ENCODE measurements at places on chromosomes 6 and 20.

DNA sequence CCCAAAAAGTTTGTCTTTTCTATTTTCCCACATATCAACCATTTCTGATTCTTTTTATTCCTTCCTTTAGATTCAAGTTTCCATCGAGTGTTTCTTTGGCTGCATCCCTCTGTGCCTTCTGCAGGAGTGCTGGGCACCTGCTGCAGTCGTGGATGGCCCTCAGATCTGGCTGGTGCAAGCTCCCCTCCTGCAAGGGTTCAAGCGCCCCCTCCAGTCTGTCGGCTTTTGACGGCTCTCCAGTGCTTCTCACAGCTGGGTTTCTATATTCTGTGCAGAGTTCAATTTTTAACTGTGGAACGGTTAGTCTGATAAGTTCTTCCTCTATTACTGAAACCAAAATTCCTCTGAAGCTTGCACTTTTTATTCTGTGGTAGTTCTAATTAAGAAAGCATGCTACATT, 132.1 kb downstream of the HUS1B start:
- DNase-seq, result peak; percentile 57

DNA sequence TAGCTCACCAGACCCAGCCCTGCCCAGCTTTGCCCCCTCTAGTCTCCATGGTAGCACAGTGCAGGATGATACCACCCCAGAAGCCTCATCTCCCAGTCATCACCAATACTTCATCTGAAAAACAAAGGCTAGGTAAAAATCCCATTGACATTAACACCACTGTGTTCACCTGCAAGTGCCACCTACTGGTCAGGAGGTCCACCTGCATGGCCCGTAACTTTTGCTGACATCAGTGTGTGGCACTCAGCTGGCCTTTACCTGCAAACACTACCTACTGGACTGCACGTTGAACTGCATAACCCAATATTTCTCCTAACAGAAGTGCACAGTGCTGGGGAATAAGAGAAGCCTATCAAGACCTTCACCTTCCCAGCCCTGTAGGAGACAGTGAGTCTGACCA, 234.7 kb upstream of the ADGRB3 start:
- DNase-seq, result no peak

- DNase-seq, result no peak
Observed at GRCh38 chr20:57122536-57123489, 143.6 kb downstream of the BMP7 start.

- DNase-seq, result no peak
Observed at GRCh38 chr20:23243791-23244155, 106.8 kb upstream of the NXT1 start.
